ENCODE measurements at places on chromosomes 4 and X.

- DNase-seq: no peak
Observed at GRCh38 chr4:97457253-97457652, 686.0 kb downstream of the STPG2 start.

DNA sequence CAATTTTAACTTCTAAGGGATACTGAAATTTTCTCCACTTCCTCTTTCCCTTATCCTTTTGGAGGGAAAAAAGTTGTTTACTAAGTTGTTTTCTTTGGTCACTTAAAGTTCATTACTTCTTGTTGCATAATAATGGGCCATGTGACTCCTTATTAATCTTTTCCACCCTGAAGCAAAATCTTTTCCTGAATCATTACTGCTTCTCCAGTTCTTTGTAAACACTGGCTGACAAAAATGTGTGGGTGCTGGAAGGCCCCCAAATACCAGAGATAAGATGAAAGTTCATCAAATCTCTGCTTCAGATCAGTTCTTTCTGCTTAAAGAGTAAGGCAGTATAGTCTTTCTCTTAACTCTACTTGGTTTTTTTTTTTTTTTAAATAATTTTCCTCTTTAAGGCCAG lies 108.9 kb upstream of the NHS start:
- DNase-seq: no peak

DNA sequence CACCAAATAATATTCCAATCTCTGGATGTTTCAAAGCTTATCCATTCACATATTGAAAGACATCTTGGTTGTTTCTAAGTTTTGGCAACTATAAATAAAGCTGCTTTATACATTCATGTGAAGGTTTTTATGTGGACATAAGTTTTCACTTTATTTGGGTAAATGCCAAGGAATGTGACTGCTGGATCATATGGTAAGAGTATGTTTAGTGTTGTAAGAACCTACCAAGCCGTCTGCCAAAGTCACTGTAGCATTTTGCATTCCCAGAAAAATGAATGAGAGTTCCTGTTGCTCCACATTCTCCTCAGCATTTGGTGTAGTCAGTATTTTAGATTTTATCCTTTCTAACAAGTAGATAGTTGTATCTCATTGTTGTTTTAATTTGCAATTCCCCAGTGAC lies 1047.7 kb downstream of the C4orf33 start:
- DNase-seq: no peak

GRCh38 chr4:152666946-152667345 lies 12.9 kb downstream of the TMEM154 start:
- no peak for DNase-seq

- DNase-seq: no peak
Observed at GRCh38 chr4:152154433-152154832, 381.5 kb downstream of the FBXW7 start.

- no peak for DNase-seq
Observed at GRCh38 chr4:69829678-69830077, 30.3 kb downstream of the SULT1E1 start.

DNA sequence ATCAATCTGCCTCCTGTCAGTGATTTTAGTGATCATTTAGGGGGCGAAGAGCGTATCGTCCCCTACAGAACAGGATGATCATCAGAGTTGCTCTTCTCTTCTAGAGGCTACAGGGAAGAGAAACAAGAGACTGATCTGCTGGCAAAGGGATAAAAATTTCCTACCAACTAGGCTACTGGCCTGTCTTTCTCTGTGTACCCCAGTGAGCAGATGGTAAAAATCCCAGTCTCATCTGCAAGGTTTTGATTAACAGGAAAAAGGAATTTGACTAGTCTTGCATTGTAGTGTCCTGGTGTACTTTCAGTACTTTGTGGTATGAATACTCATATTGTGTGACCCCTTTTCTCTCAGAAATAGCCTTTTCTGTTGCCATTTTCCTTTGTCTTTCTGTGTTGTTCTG lies 21.8 kb upstream of the AADAT start:
- DNase-seq: no peak

GRCh38 chrX:44828008-44828605 lies 15.7 kb upstream of the DUSP21 start:
- DNase-seq: no peak

- DNase-seq: no peak
Observed at GRCh38 chr4:42331914-42332368, 65.3 kb upstream of the SHISA3 start.

DNA sequence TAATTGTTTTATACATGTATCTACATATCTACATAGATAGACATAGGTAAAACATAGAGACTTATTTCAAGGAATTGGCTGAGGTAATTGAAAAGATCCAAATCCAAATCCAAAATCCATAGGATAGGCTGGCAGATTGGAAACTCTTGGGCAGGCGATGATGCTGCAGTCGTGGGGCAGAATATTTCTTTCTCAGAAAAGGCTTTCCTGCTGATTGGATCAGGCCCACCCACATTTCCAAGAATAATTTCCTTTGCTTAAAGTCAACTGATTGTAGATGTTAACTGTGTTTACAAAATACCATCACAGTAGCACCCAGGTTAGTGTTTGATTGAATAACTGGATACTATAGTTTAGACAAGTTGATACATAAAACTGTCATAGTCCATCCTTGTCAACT lies 27.2 kb downstream of the STIM2 start:
- DNase-seq: no peak

GRCh38 chr4:69489856-69490255 lies 5.8 kb downstream of the UGT2B4 start:
- DNase-seq: no peak

GRCh38 chrX:1416327-1416784 lies 24.4 kb upstream of the SLC25A6 start:
- DNase-seq: peak; percentile 13

GRCh38 chr4:109410226-109410625 lies 23.4 kb upstream of the SEC24B start:
- DNase-seq: no peak

DNA sequence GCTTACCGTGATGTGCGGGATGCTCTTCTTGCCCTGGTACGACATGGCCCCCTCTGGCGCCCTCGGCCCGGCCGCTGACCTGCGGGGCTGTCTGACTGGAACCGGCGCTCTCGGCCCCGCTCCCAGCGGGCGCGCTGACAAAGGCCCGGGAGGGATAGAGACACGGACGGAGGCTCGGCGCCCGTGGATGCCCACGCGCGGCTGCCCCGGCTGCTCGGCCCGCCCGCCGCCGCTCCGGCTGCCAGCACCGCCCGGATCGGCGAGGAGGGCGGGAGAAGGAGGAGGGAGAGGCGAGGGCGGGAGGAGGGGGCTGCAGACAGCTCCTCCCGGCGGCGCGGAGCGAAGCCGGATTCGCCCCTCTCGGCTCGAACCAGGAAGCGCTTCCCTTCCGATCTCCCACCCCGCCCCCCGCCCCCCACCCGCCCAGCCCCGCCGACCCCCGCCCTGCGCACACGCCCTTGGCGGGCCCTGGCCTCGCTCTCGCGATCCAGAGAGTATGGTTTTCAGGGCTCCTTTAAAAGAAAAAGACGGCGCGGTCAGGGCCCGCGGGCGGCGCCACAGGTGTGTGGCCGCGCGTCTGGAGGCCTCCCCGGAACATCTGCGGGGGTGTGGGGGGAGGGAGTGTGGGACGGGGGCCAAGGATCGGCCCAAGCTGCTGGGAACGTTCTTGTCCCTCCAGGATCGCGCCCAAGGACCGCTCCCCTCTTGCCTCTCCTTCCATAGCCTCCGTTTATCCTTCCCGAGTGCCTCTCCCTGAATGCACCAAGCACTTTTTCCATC lies 4.5 kb downstream of the CRMP1 start:
- no peak for DNase-seq
